H1 (cell line): ENCODE measurements at places on chromosomes 5 and 9.

DNA sequence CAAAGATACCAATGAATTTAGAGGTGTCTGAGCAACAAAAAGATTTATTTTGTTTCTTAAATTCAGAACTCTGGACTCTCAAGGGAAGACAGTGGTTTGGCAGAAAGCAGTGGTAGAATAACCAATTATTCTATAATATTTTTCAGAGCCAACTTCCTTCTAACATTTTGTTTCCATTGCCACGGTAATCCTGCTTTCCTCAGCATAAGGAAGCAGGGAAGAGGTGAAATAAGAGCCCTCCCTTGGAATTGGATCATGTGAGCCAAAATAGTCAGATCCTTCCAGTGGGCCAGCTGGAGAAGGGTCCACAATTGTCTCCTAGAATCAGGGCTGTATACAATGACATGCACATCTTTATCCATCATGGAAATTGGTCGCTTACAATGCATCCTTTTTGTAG lies 130.0 kb upstream of the MAP1B start:
- H3K36me3 ChIP-seq, result no peaks in the 10 kb centered on the region
- H3K27ac ChIP-seq, result no peak overlapping the region
- H3K27me3 ChIP-seq, result no peaks in the 10 kb centered on the region
- H3K4me1 ChIP-seq, result no peaks in the 10 kb centered on the region
- no peak for DNase-seq

GRCh38 chr9:81183761-81184160 lies 505.6 kb downstream of the TLE1 start:
- no peaks in the 10 kb centered on the region for H3K27me3 ChIP-seq
- no peak overlapping the region for H3K4me3 ChIP-seq
- H3K27ac ChIP-seq, result no peak overlapping the region
- H3K36me3 ChIP-seq, result no peaks in the 10 kb centered on the region

- H3K4me3 ChIP-seq, result no peak overlapping the region
- H3K27me3 ChIP-seq, result no peaks in the 10 kb centered on the region
- no peaks in the 10 kb centered on the region for H3K4me1 ChIP-seq
- H3K36me3 ChIP-seq, result no peaks in the 10 kb centered on the region
- DNase-seq, result no peak
Observed at GRCh38 chr9:121357011-121357410, 13.0 kb downstream of the STOM start.

DNA sequence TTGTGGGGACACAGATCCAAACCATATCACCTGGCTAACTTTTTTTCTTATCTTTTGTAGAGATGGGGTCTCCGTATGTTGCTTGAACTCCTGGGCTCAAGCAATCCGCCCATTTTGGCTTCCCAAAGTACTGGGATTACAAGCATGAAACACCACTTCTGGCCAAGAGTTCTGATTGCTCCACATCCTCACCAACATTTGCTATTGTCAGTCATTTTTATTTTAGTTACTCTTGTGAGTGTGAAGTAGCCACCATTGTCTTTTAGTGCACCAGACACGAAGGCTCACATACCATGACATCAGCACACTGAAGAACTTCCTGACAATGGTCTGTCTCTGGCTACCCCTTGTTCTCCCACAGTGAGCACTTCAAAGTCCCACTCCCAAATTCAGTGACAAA lies 17.3 kb downstream of the PLAC8L1 start:
- no peaks in the 10 kb centered on the region for H3K36me3 ChIP-seq
- no peak overlapping the region for H3K27ac ChIP-seq
- no peaks in the 10 kb centered on the region for H3K4me1 ChIP-seq
- no peaks in the 10 kb centered on the region for H3K27me3 ChIP-seq

DNA sequence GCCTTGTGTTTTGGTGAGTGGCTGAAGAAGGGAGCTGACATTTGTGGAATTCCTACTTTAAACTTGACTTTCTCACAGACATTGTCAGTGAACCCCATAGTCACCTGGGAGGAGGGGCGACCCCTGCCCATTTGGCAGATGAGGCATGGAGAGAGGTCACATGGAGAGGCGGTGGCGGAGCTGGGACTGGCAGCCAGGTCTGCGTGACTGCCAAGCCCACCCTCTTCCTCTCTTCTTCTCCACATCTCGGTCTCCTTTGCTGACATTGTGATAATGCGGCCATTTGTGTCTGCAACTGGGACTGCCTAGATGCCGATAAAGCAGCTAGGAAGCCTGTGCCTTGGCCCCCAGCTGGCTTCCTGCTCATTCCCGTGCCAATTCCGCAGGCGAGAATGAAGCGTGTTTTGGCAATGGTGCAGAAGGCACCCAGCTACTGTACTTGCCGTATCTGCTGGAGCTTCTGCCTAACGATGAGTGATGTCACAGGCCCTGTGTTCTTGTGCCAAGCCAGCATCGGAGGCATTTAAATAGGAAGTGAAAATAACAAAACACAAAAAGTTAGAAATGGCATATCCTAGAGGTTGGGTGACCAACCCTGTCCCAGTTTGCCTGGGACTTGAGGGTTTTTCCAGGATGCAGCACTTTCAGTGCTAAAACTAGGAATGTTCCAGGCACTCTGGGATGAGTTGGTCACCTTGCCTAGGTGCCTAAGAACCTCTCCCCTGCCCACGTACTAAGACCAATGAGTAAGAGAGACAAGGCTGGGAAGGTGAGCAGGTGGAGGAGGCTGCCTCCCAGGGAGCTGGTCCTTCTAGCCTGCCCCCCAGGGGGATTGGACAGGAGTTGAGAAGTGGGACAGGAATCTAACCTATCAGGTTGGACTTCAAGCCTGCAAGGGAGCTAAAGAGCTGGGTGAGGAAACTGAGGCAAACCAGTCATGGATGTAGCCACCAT lies 23.6 kb downstream of the OLFML2A start:
- no peak for DNase-seq
- no peaks in the 10 kb centered on the region for H3K27me3 ChIP-seq
- peaks cover 12% of the 10 kb centered on the region for H3K4me1 ChIP-seq
- no peak overlapping the region for H3K4me3 ChIP-seq
